ENCODE measurements at places on chromosomes 12 and 14.

DNA sequence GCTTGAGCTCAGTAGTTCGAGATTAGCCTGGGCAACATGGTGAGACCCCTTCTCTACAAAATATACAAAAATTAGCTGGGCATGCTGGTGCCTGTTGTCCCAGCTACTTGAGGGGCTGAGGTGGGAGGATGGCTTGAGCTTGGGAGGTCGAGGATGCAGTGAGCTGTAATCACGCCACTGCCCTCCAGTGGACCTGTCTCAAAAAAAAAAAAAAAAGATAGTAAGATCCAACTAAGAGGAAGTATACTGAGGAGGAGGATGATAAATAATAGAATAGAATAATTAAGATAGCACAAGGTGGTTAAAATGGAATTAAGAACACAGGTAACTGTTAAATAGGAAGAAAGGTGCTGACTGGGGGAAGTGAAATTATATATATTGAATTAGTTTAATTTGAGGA, 37.0 kb upstream of the BAZ1A start:
- no peak for DNase-seq

DNA sequence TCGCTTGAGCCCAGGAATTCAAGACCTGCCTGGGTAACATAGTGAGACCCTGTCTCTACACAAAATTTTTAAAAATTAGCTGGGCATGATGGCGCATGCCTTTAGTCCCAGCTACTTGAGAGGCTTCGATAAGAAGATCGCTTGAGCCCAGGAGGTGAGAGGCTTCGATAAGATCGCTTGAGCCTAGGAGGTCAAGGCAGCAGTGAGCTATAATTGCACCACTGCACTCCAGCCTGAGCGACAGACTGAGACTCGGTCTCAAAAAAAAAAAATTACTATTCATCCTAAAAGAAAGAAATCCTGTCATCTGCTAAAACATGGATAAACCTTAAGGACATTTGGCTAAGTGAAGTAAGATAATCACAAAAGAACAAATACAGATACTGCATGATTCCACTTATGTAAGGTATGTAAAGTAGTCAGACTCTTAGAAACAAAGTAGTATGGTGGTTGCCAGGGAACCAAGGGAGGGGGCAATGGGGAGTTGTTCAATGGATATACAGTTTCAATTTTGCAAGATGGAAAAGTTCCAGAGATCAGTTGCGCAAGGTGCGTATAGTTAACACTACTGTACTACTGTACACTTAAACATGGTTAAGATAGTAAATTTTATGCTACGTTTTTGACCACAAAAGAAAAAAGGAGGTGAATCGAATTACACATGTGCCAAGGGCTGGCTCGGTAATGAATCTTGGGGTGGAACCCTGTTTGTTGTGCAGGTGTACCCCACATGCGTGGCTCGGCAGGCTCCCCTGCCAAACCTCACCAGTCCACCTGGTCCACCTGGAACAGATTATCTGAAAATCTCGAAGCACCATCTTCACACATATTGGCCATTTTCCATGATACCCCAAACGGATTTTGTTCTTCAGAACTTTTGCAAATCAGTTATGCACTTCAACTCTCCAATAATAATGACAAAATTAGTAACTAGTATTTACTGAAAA, 18.3 kb upstream of the ATP2A2 start:
- no peak for DNase-seq

- no peak for DNase-seq
These were observed 38.5 kb downstream of the GNPTAB start for GRCh38 chr12:101792046-101792931.

- DNase-seq, result no peak
These were observed 7.1 kb upstream of the EP400 start for GRCh38 chr12:131942671-131943070.

- DNase-seq, result no peak
These were observed 303.5 kb upstream of the NPAS3 start for GRCh38 chr14:32635061-32635719.

DNA sequence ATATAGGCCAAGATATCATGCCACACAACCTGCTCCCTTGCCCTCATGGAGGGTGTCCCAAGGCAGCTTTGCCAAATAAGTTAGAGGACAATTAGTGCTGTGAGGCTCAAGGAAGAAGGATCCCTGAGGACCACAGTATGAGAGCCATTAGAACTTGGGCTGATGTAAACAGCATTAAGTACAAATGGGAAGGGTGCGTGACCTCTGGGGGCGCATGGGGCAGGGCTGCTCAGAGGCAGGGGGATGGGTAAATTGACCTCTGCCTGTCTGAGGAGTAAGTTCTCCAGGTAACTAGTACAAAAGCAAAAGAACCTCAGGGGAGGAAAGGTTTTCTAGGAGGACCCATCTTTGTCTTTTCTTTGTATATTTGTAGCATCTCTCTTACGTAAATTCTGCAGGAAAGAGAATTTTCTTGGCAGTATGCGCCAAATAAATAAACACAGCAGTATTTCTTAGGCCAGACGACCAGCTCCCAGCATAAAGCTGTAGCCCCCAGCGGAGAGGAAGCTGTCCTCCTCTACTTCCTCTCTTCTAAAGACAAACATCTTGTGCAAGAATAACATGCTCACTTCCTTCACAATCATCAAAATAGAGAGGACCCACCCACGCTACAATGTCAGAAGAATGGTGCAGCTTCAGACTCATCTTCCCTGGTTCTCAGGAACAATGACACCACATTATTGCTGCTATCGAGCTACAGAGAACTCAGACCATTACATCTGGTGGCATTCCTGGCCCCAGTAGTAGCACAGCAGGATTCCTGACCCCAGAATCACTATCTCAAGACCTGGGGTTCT, 16.4 kb upstream of the VWF start:
- DNase-seq, result no peak

GRCh38 chr14:39060818-39061437, 42.1 kb downstream of the SEC23A start:
- no peak for DNase-seq

GRCh38 chr12:53461059-53461458, 9.2 kb downstream of the PCBP2 start:
- no peak for DNase-seq

- no peak for DNase-seq
These were observed 196.1 kb upstream of the ABCD2 start for GRCh38 chr12:39815746-39816145.

DNA sequence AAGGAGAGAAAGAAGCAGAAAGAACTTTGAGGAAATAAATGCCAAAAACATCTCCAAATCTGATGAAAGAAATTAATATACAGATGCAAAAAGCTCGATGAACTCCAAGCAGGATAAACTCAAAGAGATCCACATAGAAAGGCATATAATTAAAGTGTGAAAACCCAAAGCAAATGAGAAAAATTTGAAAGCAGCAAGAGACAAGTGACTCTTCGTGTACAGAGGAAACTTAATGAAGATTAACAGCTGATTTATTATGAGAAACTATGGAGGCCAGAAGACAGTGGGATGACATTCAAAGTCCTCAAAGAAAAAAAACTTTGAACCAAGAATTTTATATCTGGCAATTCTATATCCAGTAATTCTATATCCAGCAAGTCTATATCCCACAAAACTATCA, 163.0 kb upstream of the TMCC3 start:
- DNase-seq, result no peak

GRCh38 chr12:105168006-105168405, 60.5 kb downstream of the WASHC4 start:
- DNase-seq, result no peak

DNA sequence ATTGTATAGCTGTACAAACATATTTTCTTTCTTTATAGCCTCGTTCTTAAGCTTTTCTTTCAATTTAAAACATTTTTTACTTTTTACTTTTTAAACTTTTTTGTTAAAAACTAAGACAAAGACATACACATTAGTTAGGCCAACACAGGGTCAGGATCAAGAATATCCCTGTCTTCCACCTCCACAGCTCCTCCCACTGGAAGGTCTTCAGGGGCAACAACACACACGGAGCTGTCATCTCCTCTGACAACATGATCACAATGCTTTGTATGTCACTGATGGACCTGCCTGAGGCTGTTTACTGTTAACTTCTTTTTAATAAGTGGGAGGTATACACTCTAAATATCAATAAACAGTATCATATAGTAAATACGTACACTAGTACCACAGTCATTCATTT, 191.3 kb downstream of the SYT10 start:
- no peak for DNase-seq

DNA sequence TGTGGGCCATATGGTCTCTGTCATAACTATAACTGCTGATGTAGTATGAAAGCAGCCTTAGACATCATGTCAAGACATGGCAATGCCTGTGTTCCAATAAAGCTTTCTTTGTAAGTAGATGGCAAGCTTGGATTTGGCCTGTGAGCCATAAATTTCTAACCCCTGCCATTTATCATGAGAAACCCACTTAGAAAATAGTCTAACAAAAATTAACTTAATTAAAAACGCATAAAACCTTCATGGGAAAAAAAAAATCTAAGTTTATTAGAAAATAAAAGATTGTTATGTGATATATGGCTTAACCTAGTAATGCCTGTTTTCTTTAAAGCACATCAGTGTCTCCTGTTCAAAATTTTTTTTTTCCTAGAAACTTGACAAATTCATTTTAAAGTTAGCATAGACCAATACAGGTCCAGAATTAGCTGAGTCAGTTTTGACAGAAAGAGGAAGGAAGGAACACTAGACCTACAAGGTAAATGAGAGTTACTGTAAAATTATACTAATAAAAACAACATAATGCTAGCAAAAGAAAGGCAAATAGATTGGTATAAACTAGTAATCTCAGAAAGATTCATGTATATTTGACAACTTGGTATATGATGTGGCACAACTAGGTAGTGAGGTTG, 68.2 kb downstream of the USP15 start:
- no peak for DNase-seq

GRCh38 chr14:29861996-29862395, 65.7 kb downstream of the PRKD1 start:
- DNase-seq, result no peak
